IPS DF 6.9 (cell line): ENCODE measurements at places on chromosomes 13 and 19.

DNA sequence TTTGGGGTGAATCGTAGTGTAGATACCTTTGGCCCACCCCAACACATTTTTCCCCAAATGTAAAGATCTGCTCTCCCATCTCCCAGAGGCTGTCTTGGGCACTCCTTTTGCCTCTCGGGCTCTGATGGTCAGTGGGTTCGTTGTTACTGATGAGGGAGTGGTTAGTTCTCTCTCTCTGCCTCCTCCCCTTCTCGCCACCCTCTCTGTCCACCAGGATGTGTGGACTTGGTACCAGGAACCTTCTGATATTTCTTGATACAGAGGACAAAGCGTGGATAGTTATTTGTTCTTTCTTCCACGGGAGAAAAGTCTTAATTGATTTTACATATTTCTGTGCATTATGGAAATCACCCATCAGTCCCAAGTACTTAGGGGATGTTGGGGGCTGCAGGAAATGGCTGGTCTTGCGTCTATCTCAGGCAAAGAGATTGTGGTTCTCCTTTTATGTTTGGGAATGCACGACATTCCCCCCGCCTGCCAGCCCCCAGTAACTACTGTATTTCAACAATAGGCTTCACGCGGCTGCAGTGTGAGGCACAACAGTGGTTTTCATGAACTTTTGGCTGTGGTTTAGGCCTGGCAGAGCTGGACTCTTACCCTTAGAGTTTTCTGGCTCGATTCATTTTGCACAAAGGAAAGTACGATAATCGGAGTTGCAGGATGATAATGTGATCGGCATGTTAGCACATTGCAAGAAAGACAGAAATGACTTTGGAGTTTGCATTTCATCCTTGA lies 79.0 kb upstream of the ZNF536 start:
- no peak for DNase-seq

DNA sequence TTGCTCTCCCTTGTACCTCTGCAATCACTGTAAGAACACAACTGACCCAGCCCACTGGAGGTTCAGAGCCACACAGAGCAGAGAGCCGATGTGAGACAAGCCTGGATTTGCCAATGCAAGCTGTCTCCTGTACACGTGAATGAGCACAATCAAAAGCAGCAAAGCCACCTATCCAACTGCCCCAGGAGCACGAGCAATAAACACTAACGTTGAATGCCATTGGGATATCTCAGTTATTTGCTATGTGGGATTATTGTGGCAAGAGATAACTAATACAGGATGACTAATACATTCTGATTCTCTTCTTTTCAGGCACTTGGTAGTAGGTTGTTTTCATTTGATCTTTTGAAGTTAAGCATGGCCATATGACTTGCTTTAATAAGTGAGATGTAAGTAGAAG lies 85.2 kb upstream of the FAM216B start:
- DNase-seq, result no peak

- DNase-seq, result no peak
These were observed 166.5 kb downstream of the COG6 start for GRCh38 chr13:39821977-39822376.

- no peak for DNase-seq
These were observed 3.0 kb downstream of the PAK4 start for GRCh38 chr19:39128516-39129079.

- DNase-seq, result no peak
These were observed 915.3 kb downstream of the UQCRFS1 start for GRCh38 chr19:28297586-28298157.

GRCh38 chr19:43465468-43466120 lies at the start of gene LYPD3:
Gene LYPD3, minus strand, starts transcription at chr19:43465608. Its CDS starts 37 bp downstream, at chr19:43465571.
- DNase-seq, result no peak

DNA sequence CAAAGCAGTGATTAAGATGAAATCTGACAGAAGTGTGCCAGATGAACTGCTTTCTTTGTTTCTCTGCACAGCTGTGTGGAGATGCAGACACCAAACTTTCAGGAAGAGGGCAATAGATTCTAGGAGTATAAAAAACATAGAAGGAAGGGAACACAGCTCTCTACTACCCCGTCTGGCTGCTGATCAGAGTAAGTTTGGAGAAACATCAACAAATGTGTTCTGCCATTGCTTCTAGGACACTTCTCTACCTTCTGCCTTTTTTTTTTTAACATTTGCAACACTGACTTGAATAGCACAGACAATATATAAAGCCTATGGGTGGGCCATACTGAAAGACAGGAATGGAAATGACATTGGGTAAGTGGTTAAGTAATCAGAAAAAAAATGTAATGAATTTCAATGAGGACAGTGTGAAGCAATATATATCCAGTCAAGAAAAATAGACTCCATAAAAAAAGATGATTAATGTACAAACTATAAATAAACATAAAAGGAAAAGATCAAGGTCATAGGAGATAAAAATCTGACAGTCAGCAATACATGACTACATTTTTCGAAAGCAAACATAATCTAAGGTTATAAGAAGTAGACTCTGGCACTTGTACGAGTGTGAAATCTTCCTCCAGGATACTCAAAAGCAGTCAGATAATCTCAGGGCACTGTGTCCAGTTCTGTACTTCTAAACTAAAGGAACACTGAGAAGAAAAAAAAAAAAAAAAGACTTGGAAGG lies 21.4 kb downstream of the NUFIP1 start:
- no peak for DNase-seq

DNA sequence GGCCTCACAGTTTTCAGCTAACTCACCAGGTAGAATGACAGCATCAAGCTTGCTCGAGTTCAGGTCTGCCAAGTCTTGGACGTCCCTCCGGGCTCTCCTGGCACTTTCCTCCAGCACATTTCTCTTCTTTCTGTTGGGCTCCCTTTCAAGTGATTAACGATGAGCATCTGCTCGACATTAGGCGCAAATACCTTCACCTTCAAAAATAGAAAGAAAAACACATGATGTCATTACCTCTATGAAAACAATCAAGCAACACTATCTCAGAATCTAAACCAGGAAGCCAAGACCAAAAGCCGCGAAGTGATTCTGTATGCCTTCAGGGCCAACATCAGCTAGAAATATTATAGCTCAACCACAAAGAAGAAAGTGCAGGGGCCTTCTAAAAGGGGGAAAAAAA lies 15.4 kb upstream of the CLN5 start:
- no peak for DNase-seq

DNA sequence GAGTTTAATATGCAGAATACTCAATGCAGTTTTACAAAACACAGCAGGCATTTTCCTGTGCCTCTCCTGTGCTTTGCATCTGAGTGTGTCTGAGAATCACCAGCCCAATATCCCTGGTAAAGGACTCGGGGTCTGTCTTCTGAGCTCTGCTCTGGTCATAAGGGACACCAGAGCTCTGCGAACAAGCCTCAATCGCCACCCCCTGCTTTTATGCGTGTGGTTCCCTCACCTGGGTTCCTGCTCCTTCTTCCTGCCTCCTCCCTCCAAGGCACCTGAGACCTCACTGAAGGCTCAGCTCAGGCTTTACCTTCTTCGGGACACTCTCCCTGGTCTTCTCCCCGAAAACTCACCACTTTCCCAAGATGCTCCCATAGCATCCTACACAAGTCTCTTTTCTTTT lies 84.5 kb downstream of the EFNB2 start:
- DNase-seq, result no peak

GRCh38 chr19:46975925-46976782 lies 43.5 kb upstream of the NPAS1 start:
- DNase-seq, result no peak

DNA sequence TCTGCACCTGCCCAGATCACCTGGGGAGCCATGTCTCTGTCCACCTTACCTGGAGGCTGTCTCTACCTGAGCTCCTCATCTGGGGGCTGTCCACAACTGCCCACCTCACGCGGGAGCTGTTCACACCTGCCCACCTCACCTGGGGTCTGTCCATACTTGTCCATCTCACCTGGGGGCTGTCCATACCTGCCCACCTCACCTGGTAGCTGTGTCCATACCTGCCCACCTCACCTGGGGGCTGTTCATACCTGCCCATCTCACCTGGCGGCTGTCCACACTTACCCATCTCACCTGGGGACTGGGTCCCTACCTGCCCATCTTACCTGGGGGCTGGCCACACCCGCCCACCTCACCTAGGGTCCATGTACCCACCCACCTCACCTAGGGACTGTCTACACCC lies 10.0 kb upstream of the CPAMD8 start:
- DNase-seq, result no peak

DNA sequence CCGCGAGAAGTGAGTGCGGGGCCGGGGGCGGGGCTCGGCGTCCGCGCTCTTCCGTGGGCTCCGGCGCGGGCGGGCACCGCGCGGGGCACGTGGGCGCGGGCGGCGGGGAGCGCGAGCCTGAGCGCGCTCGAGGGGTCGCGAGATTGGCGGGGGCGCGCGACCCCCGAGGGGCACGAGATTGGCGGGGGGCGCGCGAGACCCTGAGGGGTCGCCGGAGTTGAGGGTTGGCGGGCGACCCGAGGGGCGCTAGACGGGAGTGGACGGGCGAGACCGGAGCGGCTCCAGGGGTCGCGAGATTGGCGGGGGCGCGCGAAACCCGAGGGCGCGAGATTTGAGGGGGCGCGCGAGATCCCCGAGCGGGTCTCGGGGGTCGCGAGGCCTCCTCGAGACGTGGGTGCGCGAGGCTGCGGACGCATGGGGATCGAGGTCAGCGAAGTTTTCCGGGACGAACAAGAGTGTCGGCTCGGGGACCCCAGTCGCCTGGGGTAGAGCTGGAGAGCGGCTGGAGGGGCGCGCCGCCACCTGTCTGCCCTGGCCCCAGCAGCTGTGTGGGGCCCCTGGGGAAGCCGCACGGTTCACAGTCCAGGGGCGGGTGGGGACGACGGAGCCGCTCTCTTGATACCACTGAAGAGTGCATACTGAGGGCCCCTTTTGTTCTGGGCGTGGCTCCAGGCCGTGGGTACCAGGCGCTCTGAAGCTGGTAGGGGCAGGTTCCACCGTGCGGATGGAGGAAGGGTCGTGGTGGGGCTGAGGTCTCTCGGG lies 682 bp downstream of the SSBP4 start:
- no peak for DNase-seq

GRCh38 chr19:37519890-37520289 lies 13.2 kb downstream of the ZNF793 start:
- DNase-seq, result no peak

DNA sequence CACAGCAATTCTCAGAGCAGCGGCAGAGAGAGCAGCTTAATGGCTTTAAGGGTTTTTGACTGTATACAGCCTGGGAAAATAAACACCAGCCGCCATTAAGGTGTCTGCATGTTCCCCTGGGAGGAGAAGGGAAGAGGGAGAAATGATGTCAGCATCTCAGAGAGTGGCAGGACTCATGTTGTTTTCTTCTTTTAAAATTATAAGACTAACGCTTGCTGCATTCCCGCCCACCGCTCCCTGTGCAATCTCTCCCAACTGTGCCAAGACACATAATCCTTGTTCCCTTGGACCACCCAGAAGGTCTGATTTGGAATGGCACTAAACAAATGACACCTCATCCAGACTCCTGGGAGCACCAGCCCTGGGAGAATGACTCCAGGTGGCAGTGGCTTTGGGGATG lies 27.7 kb upstream of the FAM216B start:
- no peak for DNase-seq

GRCh38 chr19:5313307-5313706 lies 27.3 kb downstream of the PTPRS start:
- no peak for DNase-seq

- peak; percentile 37 for DNase-seq
These were observed 565 bp upstream of the ZFP30 start for GRCh38 chr19:37655689-37656371.

GRCh38 chr13:25673711-25674110 lies 301.9 kb downstream of the ATP8A2 start:
- DNase-seq, result no peak
